ENCODE measurements at places on chromosomes 13 and 19.

DNA sequence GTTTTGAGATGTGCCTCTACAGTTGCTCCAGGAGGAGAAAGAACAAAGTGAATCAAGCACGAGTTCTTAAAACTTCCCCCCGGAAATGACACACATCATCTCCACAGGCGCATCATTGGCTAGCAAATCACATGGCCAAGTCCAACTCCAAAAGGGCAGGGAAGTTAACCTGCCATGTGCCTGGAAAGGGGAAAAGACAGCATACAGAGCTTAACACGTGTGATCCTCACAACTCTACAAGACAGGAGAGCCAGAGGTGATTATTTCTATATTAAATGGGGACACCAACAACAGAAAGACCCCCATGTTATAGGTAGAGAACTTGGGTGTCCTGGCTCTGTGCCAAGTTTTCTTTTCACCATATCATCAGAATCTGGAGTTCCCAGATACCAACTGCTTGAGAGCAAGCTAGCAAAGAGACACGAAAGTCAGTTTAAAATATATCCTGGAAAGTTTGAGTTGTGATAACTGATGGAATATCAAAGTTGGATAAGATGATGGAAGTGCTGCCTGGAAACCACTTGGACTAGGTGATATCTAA, 871.1 kb downstream of the UQCRFS1 start:
- no peak for DNase-seq

GRCh38 chr13:43026262-43026661, 2.9 kb downstream of the DNAJC15 start:
- no peak for DNase-seq

- no peak for DNase-seq
These were observed 7.1 kb downstream of the DNASE2 start for GRCh38 chr19:12873891-12874745.

GRCh38 chr13:48806522-48806921, 152.8 kb downstream of the CYSLTR2 start:
- DNase-seq, result no peak

GRCh38 chr13:32254416-32254815, 60.7 kb downstream of the ZAR1L start:
- DNase-seq, result no peak

DNA sequence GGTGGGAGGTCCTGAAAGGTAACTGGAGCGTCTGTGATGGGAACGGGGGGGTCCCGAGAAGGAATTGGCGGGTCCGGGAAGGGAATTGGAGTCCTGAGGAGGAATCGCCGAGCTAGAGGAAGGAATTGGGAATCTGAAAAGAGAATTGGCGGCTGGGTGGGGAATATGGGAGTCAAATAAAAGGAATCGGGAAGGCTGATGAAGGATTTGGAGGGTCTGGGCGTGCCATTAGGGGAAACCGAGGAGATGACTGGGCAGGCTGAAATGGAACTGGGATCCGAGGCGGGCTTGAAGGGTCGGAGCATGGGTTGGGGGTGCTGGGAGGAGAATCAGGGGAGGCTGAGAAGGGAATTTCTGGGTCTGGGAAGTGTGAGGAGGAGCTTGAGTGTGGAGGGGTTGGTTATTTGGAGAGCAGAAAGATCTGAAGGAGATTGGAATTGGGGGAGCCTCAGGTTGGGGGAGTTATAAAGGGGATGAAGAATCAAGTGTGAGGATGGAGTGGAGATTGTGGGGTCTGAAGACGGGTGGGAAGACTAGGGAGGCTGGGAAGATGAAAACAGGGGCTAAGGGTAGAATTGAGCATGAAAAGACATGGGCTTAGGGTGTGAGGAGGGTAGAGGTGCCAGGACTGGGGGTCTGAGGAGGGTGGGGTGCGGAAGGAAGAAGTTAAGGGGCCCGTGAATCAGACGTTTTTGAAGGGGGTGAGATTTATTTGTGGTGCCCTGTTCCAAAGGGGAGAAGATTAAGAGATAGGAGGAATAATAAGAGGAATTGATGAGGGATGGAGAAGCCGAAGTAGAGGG, 718 bp downstream of the ACTN4 start:
- DNase-seq, result no peak

DNA sequence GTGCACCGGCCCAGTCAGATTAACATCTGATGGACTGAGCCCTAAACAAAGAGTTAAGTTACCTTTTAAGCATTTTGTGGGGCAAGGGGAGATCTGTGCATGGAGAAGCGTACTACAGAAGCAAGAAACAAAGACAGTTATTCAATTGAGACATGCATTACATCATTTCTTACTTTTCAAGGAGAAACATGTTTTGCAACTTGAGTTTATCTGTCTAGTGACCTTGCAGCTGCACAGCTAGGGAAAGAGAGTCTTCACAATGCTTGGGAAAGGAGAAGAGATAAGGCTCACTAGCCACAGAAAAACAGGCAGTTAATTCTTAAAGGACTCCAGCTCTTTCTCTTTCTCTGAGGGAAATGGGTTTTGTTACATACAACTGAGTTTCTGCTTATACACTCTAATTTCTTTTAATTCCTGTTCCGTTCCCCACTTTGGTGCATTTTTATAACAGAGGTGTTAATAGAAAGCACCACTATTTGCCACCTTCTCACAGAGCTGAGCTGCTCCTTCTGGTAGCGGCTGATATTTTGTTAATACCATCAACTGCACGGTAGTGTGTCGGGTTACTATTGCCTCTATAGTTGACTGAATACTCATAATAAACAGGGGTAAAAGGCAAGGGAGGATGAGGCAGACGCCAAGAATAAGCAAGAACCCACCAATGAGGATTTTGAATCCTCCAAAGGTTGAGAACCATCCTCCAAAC, 55.9 kb downstream of the ZNF431 start:
- no peak for DNase-seq

GRCh38 chr19:6450166-6450565, 9.4 kb downstream of the SLC25A23 start:
- no peak for DNase-seq

DNA sequence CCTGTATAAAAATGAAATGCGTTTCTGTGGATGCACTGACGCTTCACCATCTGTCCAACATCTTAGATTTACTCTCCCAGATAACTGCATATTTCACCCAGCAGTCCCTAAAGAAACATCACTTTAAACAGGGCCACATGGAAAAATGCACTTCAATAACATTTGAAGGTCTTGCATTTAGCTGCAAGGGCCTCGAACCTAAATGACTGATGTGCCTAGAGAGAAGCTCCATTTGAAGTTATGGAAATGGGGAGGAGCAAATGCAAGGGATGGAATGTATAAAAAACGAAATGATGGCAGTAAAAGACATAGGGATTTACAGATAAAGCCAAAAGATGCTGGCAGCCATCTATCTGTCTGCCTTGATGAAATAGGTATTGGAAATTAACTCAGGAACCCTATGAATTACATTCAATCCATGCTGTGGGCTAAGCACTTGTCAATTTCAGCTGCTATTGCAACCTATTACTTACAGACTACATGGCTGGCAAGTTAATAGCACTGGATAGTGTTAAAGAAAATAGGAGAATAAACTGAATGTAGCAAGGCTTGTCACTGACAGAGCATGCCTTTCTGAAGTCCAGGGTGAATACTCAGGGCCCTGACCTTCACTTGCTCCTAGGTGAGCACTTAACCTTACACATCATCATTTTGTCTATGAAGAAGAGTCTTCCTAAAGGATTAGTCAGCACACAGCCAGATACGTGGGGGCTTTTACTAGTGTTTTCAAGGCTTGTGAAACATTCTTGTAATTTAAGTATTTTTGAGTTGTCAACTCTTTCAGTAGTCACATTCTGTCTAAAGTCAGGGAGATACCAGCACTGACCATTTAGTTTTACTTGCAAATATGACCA, 963.4 kb downstream of the PCDH17 start:
- no peak for DNase-seq

DNA sequence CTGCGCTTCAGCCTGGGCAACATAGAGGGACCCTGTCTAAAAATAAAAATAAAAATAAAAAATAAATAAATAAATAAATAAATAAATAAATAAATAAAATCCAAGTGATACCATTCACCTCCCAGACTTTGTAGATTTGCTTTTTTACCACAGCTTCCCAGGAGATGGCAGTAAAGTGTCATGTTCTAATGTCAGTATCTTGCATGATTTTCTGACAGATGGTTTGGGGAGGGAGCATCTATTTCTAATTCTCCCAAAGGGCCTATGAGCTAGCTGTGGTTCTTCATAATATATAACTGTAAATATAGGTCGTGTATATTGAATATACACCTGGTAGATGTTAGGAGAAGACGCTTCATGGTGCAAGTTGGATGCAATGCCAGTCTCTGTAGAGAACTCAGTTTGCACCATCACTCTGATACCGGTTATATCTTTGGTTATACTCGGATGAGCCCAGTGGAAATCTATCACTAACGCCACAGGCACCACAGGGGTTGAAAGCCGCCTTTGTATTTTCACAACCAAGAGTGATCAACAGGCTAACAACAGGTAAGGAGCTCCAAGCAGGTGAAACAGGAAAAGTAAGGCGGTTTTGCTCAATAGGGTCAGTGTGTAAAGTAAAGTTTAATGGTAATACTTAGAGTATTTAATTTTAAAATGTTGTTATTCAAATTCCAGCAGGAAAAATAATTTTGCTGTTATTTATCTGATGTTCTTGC, 13.9 kb downstream of the APLP1 start:
- DNase-seq, result no peak

DNA sequence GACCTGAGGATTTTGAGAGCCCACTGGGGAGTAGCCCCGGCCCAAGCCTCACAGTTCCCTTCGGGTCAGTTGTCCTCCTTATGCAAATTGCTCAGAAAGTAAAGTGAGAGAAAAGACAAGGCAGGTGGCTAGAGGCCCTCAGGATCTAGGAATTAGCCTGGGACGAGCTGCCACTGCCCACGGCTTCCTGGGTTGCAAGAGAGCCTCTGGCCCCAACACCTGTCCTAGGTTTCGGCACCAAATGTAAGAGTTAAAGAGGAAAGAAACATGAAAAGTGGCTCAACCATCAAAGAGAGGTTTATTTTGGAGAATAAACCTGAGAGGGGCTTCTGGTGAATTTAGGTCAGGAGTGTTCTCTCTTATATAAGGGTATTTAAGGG, 25.6 kb downstream of the TMEM255B start:
- DNase-seq, result no peak

DNA sequence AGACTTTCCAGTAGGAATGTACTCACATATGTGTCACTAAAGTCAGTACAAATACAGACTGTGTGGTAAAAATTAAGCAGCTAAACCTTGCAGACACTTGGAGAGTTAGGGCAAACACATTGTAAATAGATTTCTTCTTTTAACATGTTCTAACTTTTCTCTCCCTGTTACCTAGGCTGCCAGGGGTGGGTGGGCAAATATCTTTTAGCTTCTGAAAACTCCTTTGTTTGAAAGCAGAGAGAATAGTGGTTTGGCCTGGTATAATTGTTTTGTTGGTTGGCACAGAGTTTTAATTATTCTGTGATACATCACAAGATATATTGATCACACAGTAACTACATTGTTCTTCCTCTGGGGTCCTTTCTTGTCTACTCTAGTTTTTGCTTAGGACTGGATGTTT, 289.8 kb upstream of the DACH1 start:
- DNase-seq, result no peak

DNA sequence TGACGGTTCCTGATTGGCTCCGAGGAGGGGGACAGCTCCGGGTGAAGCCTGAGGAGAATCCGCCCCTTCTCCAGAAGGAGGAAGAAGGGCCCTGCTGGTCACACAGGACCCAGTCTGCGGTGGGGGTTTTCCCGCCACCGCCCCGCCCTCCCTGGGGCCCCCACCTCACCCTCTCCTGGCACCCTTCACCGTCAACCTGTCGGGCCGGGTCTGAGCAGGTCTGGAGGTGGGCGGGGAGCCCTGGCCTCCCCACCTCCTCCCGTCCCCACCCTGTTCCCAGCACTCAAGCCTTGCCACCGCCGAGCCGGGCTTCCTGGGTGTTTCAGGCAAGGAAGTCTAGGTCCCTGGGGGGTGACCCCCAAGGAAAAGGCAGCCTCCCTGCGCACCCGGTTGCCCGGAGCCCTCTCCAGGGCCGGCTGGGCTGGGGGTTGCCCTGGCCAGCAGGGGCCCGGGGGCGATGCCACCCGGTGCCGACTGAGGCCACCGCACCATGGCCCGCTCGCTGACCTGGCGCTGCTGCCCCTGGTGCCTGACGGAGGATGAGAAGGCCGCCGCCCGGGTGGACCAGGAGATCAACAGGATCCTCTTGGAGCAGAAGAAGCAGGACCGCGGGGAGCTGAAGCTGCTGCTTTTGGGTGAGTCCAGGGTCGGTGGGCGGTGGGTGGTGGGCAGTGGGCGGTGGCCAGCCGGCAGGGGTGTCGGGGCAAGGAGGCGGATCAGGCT, at the start of gene GNA15:
TSS of gene GNA15 (plus strand) at position 73 of the 723 bp plus-strand sequence. CDS start at position 491, 418 bp downstream.
- DNase-seq, result no peak

- DNase-seq, result no peak
These were observed 1.2 kb upstream of the KCNA7 start for GRCh38 chr19:49073514-49074378.

- DNase-seq, result no peak
These were observed 168.8 kb downstream of the KATNAL1 start for GRCh38 chr13:30138511-30138910.

DNA sequence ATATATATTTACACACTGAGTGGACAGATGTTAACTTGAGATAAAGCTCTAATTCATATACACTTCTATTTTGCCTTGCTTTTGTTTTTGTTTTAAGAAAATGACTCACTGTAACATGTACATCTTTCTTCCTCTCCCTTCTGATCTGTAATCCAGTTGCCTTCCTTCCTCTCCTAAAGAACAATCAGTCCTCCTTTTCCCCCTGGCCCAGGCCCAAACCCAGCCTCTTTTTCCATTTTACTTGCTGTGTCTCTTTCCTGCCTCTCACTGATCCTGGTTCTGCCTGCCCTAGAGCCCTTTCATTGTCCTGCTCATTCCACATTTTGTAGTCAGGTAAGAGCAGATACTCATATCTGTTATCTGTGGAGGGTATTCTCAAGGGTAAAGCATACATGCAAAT, 50.8 kb downstream of the ZAR1L start:
- no peak for DNase-seq

DNA sequence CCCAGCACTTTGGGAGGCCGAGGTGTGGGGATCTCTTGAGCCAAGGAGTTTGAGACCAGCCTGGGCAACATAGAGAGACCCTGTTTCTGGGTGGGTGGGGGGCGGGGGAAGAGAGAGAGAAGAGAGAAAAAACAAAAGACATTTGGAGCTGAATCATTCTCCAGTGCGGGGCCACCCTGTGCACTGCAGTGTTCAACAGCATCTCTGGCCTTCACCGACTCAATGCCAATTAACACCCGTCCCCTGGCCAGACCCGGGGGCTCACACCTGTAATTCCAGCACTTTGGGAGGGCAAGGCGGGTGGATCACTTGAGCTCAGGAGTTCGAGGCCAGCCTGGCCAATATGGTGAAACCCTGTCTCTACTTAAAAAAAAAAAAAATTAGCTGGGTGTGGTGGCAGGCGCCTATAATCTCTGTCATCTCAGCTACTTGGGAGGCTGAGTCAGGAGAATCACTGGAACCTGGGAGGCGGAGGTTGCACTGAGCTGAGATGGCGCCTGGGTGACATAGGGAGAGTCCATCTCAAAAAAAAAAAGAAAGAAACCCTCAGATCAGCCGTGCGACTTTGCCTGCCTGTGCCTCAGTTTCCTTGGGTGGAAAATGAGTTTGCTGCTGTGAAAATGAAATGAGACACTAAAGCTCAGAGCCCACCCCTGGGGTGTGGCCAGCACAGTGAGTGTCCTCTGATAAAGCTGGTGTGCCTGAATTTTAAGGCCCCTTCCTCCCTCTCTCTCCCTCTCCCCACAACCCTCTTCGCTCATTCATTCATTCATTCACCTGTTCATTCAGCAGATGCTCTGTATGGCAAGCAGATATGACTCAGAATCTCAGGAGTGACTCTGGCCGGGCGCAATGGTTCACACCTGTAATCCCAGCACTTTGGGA, 6.4 kb downstream of the KLF2 start:
- DNase-seq, result no peak

GRCh38 chr19:6056282-6056741, 54.0 kb downstream of the RFX2 start:
- DNase-seq, result no peak

Measured in stimulated activated CD8-positive, alpha-beta memory T cell treated with anti-CD3 and anti-CD28 coated beads, Interleukin-2, amount 100 ng/mL, for 1 hour (primary cell).